Activated CD8-positive, alpha-beta T cell treated with anti-CD3 and anti-CD28 coated beads, Interleukin-2, amount 10 ng/mL, durations not matched to agents 7 days and 5 days (primary cell): ENCODE measurements at places on chromosomes 13 and 19.

DNA sequence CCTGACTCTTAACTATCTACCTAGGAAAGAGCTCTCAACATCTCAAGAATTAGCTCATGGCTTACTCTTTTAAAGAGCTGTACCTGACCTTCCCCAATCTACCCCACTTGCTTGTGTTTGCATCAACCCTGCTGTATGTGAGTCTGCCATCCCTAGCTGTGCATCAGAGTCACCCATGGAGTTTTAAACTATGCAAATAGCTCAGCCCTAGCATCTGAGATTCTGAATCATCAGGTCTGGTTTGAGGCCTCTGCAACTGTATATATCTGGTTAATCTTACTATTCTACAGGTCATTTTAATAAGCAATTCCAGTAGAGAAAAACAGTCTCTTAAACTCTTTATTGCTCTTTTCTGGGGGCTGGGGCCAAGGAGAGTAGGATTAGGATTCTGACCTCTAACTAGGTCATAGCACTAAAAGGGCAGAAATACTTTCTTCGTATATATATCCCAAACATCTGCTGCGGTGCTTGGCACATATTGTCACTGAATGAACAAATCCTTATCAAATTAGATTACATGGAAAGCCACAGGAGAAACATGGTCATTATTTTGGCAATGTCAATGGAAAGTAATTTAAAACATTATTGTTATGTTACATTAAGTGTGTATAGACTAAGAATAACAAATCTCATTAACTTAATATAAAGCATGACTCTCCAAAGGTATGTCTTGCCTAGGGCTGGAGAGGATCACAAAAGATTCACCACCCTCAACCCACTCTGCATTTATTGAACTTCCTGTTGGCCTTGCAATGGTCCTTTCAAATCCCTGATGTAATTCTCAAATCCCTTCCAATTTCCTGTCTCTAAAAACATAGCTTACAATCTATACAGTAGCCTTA is 232.2 kb downstream of the DACH1 start:
- DNase-seq: no peak

- DNase-seq: no peak
These were observed 770.6 kb downstream of the DACH1 start for GRCh38 chr13:71096421-71096820.

- no peak for DNase-seq
These were observed 18.6 kb downstream of the ZNF575 start for GRCh38 chr19:43551399-43552197.

DNA sequence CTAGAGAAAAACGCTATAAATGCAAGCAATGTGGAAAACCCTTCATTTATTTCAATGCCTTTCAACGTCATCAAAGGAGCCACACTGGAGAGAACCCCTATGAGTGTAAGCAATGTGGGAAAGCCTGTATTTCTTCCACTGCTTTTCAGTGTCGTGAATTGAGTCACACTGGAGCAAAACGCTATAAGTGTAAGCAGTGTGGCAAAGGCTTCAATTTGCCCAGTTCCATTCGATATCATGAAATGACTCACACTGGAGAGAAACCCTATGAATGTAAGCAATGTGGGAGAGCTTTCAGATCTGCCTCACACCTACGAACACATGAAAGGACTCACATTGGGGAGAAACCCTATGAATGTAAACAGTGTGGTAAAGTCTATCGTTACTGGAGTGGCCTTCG is 27.4 kb downstream of the ZNF20 start:
- no peak for DNase-seq

DNA sequence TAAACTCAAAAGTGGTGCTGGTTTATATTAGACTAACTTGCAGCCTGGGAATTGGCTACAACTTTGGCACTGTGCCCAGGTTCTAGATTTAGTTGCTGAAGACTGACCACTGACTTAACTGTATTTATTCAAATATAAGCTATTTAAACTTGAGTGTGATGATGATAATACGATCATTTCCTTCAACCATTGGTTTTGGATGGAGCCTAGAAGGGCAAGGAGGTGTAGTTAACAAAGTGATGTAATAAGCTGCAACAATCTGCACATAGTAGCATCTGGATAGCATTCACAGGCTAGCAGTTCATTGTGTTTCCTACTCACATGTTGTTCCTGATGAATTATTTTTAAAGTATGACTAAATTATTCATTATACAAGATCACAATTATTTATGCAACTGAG is 55.2 kb upstream of the DACH1 start:
- DNase-seq: no peak

GRCh38 chr19:13839130-13839937 is 37.6 kb upstream of the NANOS3 start:
- peak; percentile 90 for DNase-seq

- no peak for DNase-seq
These were observed 1.4 kb downstream of the FFAR2 start for GRCh38 chr19:35449359-35450043.

DNA sequence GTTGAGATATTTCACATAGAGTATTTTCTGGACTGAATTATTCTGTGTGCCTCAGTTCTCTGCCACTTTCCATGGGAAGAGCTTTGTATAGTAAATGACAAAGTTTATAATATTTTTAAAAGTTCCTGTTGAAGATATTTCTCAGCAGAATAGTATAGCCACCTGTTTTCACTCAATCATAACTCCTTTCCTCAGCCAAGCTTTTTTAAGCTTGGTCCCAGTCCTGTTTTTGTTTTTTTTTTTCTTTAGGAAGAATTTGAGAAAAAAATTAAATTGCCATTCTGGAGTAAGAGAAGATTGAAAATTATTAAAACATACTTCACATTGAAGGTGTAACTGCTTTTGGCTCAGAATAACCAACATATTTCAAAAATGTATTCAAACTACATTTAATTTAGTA is 55.5 kb downstream of the ENOX1 start:
- DNase-seq: no peak

- peak; percentile 80 for DNase-seq
These were observed 1.5 kb upstream of the WDR18 start for GRCh38 chr19:982567-983170.

- no peak for DNase-seq
These were observed 135.3 kb upstream of the MIR17HG start for GRCh38 chr13:91212231-91212630.

- DNase-seq: no peak
These were observed 139.3 kb downstream of the DACH1 start for GRCh38 chr13:71727662-71728061.

GRCh38 chr13:66829803-66830202 is 400.3 kb downstream of the PCDH9 start:
- DNase-seq: no peak

DNA sequence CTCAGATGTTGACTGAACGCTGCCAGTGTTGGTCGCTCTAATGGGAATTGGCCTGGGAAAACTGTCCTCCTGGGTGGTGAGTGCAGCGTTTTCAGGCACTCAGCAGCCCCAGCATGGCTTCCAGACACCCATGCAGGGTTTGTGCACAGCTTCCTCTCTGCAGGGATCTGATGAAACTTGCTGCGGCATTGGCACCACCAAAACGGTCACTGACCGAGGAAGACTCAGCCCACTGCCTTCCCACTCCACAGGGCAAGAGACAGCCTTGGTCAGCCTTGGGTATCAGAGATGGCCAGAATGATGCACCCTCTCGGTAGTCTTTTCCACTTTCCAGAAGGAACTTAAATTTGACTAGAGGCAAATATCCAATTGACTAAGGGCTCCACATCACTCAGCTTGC is 398.9 kb downstream of the IRS2 start:
- no peak for DNase-seq

GRCh38 chr19:16143399-16144215 is at the start of gene HSH2D:
Gene HSH2D, plus strand, starts transcription at chr19:16143685. Its CDS starts 5,066 bp downstream, at chr19:16148751.
- peak; percentile 94 for DNase-seq
